T-cell (primary cell): ENCODE measurements at places on chromosomes 4 and X.

DNA sequence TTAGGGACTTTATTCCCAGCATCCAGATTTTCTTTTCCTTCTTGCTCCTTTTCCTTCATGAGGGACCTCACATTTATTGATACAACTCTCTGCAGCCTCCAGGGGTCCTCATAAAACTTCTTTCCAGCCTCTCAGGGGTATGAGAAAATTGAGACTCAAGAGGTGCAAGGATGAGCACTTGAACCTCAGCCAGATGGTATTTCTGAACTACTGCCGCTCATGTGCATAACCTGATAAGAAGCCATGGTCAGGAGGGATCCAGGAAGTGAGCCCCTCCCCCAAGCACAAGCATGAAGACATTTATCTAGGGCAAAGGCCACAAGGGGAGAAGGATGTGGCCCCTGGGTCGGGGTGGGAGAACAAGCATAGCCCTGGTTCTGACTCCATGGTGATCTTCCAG lies 73.3 kb downstream of the TSPAN7 start:
- no peak overlapping the region for H3K27ac ChIP-seq
- no peaks in the 10 kb centered on the region for H3K4me1 ChIP-seq
- no peak for DNase-seq

- no peaks in the 10 kb centered on the region for H3K4me1 ChIP-seq
- no peak for DNase-seq
- no peak overlapping the region for H3K27ac ChIP-seq
- H3K4me3 ChIP-seq = no peak overlapping the region
These were observed 1.6 kb downstream of the NAT8L start for GRCh38 chr4:2060611-2061185.

DNA sequence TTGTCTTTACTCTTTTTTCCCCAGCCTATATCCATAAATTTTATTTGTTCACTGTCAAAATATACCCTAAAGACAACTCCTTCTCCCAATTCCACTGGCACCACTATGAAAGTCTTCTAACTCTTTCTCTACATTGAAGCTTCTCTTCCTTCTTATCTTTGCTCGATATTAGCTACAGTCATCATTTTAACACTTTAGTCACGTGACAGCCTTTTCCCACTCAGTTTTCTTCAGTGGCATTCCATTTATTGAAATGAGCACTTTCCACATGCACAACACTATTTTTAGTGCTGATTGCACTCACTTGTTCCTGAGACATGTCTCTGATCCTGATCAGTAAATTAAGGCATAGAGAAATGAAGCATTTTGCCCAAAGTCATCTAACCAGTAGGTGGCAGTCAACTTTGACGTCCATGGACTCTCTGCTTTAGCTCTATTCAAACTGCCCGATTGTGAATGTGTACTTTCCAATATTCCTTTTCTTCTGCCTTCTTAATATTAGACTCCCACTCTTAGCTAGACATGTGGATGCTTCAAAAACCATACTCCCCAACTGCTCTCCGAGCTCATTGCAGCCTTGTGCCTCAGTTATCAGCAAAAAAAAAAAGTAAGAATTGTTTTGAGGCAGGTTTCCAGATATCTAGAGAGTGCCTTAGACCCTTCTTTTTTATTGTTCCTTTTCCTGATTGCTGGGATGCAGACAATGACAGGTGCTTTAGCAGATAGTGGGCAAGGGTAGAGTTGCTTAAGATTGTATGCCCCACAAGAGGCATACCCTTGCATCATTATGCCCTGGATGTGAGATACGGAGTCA lies 394.4 kb upstream of the ADGRL3 start:
- no peak for DNase-seq
- H3K4me1 ChIP-seq = no peaks in the 10 kb centered on the region

DNA sequence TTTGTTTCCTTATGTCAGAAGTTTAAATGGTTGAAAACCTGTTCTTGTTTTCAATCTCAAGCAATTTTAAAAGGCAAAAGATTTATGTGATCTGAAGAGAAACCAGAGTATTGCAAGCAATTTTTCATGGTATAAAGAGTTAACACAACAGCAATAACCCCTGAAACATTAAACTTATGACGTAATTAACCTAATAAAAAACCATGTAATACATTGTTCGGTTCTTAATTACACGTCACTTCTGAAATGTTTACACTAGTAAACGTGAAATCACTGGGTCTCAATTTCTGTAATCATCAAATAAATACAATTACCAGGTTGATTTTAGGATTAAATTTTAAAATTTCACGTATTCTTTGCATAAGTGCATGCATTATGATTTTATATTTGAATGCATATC lies 914.5 kb downstream of the NLGN4X start:
- H3K27ac ChIP-seq = no peak overlapping the region
- H3K36me3 ChIP-seq = no peaks in the 10 kb centered on the region
- H3K4me3 ChIP-seq = no peak overlapping the region
- DNase-seq = no peak
- no peaks in the 10 kb centered on the region for H3K27me3 ChIP-seq

- H3K27me3 ChIP-seq = no peaks in the 10 kb centered on the region
- no peaks in the 10 kb centered on the region for H3K36me3 ChIP-seq
- H3K4me1 ChIP-seq = no peaks in the 10 kb centered on the region
- no peak overlapping the region for H3K27ac ChIP-seq
- no peak overlapping the region for H3K4me3 ChIP-seq
These were observed 2.5 kb downstream of the ATXN3L start for GRCh38 chrX:13317366-13317765.
